ENCODE measurements at places on chromosomes 4 and X.

GRCh38 chr4:125482822-125483221, 168.1 kb downstream of the FAT4 start:
- no peak for DNase-seq

- no peak for DNase-seq
These were observed 22.5 kb downstream of the NFXL1 start for GRCh38 chr4:47891928-47892327.

DNA sequence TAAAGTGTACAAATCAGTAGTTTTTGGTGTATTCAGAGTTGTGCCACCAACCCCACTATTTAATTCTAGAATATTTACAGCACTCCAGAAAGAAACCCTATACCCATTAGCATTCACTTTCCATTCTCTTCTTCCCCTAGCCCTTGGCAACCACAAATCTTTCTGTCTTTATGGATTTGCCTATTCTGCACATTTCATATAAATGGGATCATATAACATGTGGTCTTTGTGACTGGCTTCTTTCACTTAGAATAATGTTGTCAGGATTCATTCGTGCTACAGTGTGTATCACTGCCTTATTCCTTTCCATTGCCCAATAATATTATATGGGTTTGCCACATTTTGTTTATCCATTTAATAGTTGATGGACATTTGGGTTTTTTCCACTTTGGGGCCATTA, 32.2 kb downstream of the SGMS2 start:
- no peak for DNase-seq

DNA sequence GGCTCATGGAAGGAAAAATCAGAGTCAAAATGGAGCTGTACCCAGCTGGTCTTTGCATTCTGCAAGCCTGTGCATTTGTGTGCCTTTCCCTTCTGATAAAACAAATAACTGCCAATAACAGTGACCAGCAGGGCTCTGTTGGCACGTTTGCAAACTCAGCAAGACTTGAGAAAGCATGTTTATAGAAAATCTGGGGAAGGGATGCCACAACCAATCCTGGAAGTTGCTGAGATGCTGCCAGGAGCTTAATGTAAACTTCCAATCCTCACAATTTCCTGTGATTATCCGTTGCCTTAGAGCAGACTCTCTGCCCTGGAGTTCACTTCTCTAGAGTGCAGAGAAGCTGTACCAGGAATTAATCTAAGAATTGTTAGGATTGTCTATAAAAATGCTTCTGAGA, 6.9 kb upstream of the ANXA3 start:
- DNase-seq = no peak

DNA sequence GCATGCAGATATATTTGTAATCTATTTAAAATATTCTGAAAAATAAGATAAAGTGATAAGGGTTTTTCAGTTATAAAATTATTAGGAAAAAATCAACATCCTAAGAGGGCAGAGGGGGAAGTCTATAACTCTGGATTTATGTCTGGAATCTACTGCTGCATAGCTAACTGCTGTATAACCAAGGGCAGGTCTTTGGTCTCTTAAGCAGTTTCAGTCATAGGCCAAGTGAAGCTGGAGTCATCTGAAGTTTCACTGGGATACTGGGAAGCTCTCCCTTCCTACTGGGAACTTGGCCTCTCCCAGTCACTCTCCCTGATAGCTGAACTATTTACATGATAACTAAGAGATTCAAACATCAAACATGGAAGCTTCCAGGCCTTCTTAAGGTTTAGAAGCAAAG, 1409.9 kb upstream of the PCDH7 start:
- DNase-seq = no peak

GRCh38 chr4:124940387-124940786, 227.9 kb upstream of the ANKRD50 start:
- peak; percentile 96 for DNase-seq

DNA sequence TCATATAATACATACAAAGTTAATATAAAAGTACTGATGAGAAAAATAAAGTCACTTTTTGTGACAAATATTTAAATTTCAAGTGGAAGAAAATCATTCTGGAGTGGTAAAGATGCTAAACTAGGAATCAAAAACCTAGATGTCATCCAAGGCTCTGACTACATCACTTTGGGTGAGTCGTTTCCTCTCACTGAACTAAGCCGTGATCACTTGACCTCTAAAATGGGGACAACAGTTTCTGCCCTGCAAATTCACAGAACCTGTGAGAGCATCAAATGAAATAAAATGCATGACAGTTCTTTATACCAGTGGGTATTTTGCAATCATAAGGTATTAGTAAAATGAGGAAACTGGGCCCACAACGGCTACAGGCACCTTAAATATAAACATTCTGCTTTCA, 63.8 kb downstream of the PRDM5 start:
- DNase-seq = no peak

- DNase-seq = no peak
These were observed 891 bp downstream of the CISD2 start for GRCh38 chr4:102869569-102870197.

DNA sequence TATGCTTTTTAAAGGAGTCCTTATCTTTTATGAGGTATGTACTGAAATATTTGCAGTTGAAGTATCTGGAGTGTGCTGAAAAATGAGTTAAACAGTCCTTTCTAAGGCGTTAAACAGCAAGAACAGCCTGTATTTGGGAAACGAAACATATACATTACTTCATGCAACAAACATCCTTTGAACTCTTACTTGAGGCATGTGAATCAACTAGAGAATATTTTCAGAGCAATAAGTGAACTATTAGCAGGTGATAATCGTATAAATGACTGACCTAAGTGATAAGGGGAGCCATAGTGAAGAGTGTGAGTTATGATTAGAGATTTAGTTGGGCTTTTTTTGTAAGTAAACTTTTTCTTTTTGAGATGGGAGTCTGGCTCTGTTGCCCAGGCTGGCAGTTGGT, 45.9 kb upstream of the RHOH start:
- no peak for DNase-seq

- no peak for DNase-seq
These were observed 23.0 kb upstream of the LIMCH1 start for GRCh38 chr4:41514766-41515481.

GRCh38 chrX:81120258-81120935, 81.3 kb downstream of the HMGN5 start:
- no peak for DNase-seq

- no peak for DNase-seq
These were observed 774 bp downstream of the ZCCHC4 start for GRCh38 chr4:25313201-25313895.

- DNase-seq = no peak
These were observed 103.5 kb upstream of the ENPEP start for GRCh38 chr4:110372485-110372884.

DNA sequence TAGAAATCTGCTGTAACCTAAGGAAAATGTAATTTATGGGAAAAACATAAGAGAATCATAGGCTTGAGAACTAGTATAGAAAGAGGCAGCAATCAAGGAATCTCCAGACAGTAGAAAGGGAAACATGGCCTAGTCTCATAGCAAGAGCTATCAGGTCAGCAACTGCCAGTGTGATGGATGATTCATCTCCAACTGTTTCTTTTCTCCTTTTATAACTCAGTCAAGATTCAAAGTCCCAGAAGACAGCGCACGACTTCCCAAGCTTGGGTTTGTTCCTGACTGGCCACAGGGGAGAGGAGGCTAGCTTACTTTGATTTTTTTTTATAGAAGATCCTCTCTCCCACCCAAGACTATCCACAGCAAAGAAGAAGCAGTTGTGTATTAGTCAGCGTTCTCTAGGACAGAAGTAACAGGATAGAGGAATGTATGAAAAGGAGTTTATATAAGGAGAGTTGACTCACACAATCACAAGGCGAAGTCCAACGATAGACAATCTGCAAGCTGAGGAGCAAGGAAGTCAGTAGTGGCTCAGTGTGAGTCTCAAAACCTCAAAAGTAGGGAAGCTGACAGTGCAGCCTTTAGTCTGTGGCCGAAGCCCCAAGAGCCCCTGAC, 181.5 kb downstream of the GC start:
- DNase-seq = peak; percentile 55
